ENCODE measurements at places on chromosomes 6 and 20.

GRCh38 chr6:95478941-95479340, 98.4 kb upstream of the MANEA start:
- DNase-seq, result no peak

GRCh38 chr6:13978787-13979186, 54.0 kb downstream of the RNF182 start:
- DNase-seq, result no peak

DNA sequence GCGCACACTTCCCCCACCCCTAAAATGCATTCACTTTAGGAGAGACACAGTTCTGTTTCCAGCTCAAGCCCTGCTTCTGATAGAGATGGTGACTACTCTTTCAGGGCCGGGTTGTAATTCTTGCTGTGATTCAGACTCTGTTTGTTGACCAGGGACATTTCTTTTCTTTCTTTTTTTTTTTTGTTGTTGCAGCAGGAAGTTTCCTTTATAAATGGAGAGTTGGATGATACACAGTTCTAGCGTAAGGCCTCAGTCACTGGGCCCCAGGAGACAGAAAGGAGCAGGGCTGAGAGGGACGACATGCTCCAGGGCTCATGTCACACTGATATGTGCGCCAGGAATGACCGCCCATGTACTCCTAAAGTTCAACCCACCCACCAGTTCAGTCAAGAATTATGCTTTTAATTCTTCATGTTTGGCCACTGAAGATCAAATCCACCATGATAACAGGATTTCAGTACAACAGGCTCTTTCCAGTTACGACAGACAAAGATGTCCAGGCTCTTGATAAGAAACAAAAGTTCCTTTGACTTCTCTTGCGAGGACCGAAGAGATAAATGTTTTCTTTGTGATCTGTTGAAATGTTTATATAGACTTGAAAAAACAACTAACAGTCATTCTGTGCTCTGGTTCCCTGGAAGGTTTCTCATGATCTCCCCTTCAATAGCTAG, 142.5 kb downstream of the CD164 start:
- no peak for DNase-seq

- no peak for DNase-seq
Observed at GRCh38 chr6:52636830-52637229, 34.1 kb upstream of the TMEM14A start.

DNA sequence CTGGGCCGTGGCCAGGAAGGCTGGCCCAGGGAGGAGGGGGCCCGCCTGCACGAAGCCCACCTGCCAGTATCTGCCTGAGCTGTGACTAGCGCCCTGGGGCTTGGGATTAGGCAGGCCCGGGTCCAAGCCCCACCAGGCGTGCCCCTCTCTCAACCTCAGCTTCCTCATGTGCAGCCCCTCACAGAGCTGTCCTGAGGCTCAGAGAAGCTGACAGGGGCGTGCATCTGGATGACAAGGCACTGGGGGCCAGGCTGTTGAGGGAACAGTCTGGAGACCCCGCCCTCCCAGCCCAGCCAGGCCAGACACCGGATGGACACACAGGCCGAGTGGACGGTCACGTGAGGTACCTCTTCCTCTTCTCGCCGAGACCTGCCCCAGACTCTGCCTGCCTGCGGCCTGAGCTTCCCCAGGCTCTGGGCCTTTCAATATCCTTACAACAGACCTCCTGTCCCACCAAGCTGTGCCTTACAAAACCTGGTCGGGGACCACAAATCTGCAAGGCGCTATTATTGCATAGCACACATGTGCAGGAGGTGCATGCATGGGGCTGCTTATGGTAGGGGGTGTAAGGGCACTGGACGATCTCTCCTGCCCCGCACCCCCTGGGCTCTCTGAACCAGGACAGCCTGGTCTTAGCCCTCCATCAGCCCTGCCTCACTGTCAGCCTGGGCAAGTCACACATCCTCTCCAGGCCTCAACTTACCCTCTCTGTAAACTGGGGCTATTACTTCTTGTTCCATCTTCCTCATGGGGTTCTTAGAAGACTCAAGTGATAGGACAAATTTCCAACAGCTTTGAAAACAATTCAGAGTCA, 20.0 kb downstream of the NOL4L start:
- DNase-seq, result no peak

DNA sequence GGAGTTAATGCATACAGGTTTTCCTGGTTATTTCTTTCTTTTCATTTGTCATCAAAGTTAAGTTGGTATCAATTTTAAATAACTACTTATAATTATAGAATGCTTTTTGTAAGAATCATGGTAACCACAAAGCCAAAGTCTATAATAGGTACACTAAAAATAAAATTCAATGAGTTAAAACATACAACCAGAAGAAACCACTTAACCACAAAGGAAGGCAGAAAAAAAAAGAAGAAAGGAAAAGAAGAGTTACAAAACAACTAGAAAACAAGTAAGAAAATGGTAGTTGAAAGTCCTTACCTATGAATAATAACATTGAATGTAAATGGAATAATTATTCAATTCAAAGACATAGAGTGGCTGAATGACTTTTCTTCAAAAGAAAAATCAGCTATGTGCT, 45.6 kb downstream of the THBS2 start:
- no peak for DNase-seq

DNA sequence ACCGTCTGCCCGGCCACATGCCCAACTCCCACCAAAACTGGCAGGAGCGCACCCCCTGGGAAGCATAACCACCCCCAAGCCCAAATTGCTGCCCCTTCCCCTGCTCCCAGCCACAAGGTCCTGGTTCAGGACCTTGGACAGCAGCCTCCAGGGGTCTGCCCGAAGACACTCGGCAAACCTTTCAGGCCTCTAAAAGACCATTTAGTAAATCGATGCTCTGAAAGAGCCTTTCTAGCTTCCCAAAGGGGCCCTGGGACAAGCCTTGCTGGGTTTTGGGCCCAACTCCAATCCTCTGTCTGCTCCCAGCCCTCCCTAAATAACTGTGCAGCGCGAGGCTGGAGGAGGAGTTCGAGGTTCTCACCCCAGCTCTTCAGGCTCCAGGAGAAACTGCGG, 30.5 kb downstream of the GRM4 start:
- DNase-seq, result no peak

GRCh38 chr6:129980821-129981220, 37.6 kb upstream of the L3MBTL3 start:
- no peak for DNase-seq

GRCh38 chr6:153096792-153097191, 34.3 kb downstream of the RGS17 start:
- no peak for DNase-seq

DNA sequence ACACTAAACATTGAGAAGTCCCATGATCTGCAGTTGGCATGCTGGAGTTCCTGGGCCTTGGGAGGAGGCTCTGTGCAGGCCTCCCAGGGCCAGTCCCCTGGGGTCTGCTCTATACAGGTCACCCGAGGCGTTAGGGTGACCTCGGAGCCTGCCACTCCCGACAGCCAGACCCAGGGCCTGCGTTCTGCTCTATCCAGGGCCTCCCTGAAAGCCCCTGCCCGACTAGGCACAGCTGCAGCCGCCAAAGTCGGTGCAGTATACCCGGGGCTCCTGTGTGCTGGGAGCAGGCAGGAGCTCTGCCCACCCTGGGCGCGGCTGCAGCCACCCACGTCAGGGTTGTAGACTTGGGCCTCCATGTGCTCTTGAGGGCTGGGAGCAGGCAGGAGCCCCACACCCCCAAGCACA, 6.3 kb upstream of the OR14J1 start:
- DNase-seq, result no peak

DNA sequence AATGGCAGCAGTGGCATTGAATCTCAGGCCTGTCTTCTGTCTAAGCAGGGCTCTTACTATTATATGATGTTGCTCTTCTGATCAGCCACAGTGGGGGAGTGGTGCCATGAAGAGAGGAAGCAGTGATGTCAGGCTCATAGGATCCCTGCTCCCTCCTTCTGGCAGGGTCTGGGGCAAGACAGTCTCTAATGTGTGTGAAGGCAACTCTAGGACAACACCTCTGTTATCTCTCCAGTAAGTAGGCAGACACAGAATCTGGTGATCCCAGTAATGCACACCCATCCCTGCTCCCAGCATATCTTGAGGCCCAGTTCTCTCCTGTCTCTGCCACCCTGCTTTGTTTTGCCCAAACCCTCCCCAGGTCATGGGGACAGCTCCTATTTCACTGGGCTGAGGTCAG, 8.8 kb downstream of the C20orf202 start:
- no peak for DNase-seq

DNA sequence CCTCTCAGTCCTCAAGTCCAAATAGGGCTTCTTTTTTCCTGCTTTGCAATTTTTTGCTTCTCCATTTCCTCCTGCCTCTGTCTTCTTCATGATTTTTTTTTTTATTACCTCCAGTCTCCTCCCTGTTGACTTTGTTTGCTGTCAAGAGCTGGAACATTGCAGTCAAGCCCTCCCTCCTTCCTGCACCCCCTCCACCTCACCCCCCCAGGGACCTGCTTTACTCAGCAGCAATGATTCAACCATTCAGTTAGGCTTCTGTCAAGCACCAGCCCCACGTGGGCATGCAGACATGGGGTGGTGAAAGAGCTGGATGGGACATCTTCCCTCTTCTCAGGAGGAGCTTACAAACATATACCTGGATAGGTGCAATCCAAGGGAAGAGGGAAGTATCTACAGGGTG, 142.4 kb downstream of the LRFN2 start:
- no peak for DNase-seq

- no peak for DNase-seq
Observed at GRCh38 chr6:111938710-111939109, 65.5 kb upstream of the FYN start.

DNA sequence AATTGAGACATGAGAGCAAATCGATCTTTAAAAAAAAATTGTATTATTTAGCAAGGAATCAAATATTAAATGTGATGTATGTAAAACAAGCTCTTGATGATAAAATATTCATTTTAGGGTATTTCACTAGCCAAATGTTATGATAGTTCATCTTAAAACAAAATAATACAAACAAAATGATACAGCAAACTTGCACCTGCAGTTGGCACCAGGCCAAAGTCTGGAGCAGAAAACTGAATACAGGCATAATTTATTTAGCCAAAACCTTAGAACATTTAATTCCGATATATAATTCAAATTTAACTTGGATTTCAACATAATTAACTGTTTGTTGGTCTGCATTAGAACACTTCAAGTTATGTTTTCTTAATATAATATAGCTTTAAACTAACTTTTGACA, 60.9 kb downstream of the EPHA7 start:
- no peak for DNase-seq

- DNase-seq, result no peak
Observed at GRCh38 chr6:37861452-37861851, 41.9 kb downstream of the ZFAND3 start.

DNA sequence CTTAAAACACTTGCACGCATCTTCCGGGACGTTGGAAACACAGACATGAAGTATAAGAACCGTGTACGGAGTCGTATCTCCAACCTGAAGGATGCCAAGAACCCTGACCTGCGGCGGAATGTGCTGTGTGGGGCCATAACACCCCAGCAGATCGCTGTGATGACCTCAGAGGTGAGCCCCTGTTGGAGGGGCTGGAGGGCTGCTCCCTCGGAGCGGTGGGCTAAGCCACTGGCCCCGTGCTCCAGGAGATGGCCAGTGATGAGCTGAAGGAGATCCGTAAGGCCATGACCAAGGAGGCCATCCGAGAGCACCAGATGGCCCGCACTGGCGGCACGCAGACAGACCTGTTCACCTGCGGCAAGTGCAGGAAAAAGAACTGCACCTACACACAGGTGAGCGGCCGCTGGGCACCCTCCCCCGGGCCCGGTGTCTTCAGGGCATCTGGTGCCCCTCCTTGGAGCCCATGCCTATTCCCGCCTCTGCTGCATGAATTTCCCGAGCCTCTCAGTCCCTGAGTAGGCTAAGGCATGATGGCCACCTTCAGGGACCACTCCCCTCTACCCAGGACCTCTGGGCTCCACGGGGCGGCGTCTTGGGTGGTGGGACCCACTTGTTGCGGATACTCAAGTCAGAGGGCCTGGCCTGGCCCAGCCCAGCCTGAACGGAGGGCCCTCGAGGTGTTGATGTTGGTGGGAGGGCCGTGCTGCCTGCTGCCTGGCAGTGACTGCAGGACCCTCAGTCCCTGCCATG, 7.4 kb downstream of the TCEA2 start:
- DNase-seq, result no peak

DNA sequence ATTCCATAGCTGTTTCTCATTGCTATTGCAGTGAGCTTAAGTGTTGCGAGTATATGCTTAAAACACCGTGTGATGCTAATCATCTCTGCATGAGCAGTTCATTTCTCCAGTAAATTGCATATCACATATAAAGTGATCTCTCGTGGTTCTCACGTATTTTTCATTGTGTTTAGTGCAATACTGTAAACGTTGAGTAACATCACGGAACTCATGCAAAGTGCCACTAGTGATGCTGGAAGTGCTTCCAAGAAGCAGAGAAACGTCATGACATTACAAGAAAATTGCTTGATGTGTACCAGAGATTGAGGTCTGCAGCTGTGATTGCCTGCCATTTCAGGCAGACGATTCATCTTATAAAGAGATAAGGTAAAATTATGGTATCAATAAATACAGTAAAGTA, 830.4 kb downstream of the GRIK2 start:
- no peak for DNase-seq
